Cerebellar nuclear complex (tissue), 1 donor: ENCODE measurements at places on chromosomes 1 and 21.

DNA sequence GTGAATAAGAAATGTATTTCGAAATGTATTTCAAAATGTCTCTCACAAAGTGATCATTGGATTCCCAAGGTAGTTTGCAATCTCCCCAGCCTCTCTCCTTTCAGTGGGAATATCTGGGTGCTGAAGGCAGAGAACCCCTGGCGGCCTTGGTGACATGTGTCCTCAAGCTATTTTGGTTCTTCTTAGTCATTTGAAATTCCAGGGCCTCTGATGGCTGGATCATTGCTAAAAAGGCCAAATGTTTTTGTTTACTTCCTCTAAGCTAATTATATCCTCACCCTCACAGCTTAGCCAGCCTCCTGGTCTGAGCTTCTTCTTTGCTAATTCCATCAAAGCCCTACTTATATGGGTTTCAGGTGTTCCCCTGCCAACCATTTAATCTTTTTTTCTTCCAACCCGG is 71.2 kb downstream of the LRRC40 start:
- DNase-seq, result no peak

DNA sequence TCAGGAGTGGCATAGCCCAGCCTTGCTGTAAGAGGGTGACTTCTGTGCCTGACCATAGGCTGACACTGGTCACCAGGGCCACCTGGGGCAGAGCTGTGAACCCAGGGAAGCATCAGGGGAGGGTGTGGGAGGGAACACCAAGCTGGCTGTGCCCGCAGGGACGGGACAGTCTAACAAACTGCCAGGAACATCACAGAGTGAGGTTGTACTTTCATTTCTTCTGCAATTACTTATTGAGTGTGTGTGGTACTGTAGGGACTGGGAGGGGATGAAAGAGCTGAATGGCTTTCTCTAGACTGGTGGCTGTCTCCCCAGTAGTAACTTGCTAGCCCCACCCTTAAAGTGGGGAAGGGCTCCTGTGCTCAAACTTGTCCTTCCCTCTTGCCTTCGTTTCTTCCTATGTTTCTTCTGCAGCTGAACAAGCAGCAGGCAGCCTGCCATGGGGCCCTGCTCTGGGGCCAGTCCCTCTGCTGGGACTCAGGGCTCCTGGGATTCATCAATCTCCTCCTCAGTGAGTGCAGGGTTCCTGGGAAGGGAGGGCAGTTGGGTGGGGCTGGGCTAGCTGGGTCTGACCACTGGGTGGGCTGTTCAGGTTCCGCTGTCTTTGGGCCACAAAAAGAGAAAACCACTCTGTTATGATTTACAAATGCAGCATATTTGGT is 39.7 kb upstream of the ETV3 start:
- no peak for DNase-seq

DNA sequence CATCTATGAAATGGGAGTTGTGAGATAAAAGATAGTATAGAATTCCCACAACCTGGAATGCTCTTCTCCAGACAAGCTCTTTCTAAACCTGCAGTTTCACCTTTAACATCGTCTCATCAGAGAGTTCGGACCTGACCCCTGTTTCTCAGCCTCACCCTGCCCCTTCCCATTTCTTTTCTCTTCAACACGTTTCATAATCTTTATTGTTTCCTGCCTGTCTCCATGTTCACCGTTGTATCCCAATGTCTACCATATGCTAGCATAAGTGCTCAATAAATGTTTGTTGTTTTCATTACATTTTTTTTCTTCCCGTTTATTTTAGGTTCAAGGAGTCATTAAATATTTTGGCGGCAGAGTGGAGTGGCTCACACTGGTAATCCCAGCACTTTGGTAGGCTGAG is 32.4 kb downstream of the SESN2 start:
- DNase-seq, result no peak

DNA sequence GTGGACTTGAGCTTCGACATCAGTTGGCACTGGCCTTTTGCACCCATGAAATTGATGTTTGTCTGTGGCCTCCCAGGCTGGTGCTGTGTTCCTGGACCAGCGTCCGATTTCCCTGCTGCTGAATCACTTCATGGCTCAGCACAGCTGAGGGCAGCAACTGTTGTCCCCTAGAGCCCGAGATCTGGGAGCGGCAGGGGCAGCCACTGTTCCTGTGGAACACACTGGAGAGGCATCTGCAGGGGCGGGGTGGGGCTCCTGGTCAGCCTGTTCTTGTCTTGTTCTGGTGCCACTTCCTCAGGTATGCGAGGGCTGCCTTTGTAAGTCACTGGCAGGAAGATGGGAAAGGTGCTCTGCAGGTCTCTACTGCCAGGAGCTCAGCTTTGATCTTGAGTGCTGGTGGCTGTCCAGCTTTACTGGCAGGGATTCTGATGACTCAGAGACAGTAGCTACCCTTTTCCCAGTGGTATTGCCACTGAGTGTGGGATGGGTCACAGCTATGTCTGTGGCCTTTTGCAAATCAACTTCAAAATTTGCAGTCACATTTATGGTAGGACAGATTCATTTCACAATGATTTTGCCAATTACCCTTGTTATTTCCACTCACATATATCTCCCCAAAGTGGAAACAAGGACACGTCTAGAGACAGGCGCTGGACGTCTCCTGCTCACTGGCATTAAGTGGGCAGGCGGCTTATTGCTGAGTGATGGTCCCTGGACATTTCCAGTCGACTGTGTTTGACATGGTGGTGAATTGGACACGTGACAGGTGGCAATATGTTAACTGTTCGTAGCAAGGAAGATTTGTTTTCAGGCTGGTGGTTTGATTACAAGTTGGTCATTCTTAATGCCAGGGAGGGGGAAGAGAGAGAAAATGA is 15.3 kb downstream of the AGPAT3 start:
- DNase-seq, result no peak

- no peak for DNase-seq
These were observed 147.2 kb upstream of the DPYD start for GRCh38 chr1:98068016-98068415.

DNA sequence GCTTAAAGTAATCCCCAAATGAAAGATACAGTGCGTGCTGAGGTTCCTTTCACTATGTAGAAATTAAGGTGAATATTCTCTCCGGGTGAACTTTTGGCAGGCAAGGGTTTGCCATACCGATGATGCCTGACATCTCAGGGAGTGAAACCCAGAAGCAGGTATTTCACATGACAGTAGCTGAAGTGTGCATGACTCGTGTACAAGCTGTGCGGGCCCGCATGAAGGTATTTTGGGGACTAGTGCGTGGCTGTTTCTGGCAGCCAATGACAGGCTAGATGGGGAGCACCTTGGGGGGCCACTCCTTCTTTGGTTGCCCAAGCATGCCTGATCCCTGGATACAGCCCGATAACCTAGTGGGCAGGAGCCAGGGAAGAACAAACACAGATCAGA is 569.0 kb downstream of the SMYD3 start:
- DNase-seq, result no peak

DNA sequence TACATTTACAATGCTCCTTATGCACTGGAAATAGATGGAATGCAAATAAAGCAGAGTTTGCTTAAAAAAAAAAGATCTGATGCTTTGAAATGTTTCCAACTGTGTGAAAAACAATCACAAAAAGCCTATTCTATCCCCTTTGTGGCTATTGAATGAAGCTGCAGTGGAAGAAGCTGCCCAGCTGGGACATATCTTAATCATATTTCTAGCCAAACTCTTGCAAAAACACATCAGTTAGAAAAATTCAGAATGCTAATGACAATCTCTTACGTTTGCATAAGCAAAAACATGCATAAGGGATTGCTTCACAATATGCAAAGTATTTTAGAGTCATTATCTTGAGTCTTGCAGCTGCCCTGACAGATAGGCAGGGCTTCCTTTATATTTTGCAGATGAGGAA is 526.4 kb upstream of the USP24 start:
- DNase-seq, result no peak

GRCh38 chr1:93042187-93043056 is 36.7 kb upstream of the MTF2 start:
- no peak for DNase-seq

DNA sequence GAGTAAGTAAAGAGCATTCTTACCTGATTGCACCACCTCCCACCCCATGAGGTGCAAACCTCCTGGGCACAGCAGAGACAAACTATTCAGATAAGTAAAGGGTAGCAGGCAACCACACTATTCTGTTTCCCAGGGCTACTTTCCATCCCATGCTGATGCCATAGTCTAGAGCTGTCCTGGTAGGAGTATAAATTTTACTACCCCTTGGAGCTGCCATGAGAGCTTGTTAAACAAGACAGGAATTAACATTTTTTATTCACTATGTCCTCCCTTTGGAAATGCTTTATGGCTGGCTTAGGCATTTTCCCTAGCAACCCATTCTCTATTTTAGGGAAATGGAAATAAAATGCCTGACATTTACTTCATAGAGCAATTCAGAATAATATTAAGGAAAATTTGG is 324.6 kb upstream of the USP25 start:
- no peak for DNase-seq

GRCh38 chr1:188611432-188611831 is 1782.7 kb downstream of the PLA2G4A start:
- no peak for DNase-seq

GRCh38 chr1:59126366-59126765 is 170.5 kb upstream of the FGGY start:
- no peak for DNase-seq

- no peak for DNase-seq
These were observed 1.6 kb downstream of the GJC2 start for GRCh38 chr1:228151180-228151925.

GRCh38 chr1:8835941-8836643 is 18.7 kb upstream of the RERE start:
- no peak for DNase-seq

DNA sequence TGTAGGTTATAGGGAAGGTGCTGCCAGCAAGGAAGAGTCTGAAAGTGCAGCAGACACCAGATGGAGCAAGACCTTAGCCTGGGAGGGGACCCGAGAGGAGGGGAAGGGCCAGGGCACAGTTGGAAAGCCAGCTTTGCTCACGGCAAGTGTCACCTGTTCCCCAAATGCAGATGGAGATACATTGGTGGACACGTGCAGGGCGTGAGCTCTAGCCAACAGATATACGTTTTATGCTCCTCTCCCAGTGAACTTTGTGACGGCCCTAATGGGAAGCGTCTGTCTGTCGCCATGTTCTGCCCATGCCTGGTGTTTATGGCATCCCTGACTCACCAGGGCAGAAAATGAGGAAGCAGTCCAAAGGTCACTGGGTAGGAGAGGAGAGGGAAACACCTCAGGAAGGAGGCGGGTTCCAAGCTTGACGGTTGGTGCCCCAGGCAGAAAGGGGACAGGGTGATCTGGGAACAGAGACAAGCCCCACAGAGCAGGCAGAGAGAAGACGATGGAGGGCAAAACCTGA is 7.6 kb downstream of the GPA33 start:
- no peak for DNase-seq

DNA sequence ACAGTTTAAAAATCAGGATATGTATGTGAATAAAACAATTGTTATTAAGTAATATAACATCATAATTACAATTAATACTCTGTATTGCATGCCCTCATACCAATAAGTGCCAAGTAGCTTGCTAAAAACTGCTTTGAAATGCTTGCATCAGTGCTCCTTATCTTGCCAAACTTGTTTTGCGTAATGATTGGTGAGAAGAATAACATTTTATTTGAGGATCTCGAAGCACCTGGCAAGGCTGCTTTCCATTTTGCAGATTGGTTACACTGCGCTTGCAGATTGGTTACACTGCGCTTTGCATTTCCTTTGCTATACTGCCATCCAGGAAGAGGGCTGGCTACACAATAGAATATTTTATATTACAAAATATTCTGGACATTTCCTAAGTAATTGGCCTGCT is 1.7 kb upstream of the PBX1 start:
- no peak for DNase-seq

DNA sequence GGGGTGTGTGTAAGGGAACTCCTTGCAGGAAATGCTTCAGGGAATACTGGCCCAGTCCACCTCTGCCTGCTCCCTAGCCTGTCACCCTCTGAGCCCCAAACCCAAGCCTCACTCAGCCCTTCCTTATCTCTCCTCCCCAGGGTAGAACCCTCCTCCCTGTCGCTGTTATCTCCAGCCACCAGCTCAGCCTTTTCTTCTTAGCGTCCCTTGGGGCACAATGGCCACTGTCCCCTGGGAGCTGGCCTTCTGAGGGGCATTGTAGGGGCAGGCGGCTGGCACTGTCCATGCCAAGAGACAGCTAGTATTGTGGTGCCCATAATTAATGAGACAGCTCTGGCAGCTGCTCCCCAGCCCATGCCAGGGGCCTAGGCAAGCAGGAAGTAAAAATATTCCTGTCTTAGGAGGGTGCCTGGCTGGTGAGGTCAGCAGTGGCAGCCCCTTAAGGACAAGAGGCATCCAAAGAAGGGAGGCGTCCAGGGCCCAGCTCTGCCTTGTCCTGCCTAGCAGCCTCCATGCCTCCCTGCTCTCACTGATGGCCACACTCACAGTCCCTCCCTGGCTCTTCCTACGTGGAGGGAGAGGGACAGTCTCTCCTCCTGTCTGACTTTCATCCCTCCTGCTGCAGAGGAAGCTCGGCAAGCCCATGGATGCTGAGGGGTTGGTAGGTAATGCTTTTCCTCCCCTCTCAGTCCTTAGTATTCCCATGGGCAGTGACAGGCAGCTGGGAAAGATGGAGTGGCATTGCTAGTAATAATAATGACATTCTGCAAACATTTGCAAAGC is 37.5 kb downstream of the KCNQ4 start:
- no peak for DNase-seq

DNA sequence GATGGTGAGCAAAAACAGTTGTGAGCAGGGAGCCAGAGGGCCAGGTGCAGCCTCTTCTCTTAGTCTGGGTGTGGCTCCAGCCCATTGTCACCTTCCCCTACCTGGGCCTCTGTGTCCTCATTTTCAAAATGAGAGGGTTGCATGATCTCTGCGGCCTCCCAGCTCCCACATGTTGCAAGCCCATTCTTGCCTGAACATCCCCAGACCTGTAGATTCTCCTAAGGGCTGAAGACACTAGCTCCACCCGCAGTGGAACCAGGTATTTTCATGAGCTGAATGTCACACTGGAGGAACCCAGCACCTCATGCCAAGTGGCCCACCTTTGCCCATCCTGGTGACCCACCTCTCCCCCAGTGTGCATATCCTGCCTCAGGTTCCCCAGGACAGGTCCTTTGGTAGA is 12.3 kb downstream of the IKBKE start:
- no peak for DNase-seq

- no peak for DNase-seq
These were observed 114.4 kb upstream of the ZP4 start for GRCh38 chr1:238005116-238005515.

DNA sequence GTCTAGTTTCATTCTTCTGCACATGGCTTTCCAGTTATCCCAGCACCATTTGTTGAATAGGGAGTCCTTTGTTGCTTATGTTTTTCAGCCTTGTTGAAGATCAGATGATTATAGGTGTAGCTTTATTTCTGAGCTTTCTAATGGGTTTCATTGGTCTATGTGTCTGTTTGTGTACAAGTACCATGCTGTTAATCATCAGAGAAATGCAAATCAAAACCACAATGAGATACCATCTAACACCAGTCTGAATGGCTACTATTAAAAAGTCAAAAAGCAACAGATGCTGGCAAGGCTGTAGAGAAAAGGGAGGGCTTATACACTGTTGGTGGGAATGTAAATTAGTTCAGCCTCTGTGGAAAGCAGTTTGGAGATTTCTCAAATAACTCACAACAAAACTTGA is 321.5 kb upstream of the PTBP2 start:
- DNase-seq, result no peak

GRCh38 chr1:24972221-24972914 is 42.3 kb upstream of the RUNX3 start:
- no peak for DNase-seq

- DNase-seq, result no peak
These were observed 58.6 kb upstream of the ATP1A1 start for GRCh38 chr1:116314305-116314919.

- DNase-seq, result no peak
These were observed 49.7 kb downstream of the FHAD1 start for GRCh38 chr1:15296585-15297321.
